ENCODE measurements at places on chromosomes 6 and 20.

- DNase-seq = no peak
Observed at GRCh38 chr6:17940151-17940792, 47.2 kb downstream of the KIF13A start.

DNA sequence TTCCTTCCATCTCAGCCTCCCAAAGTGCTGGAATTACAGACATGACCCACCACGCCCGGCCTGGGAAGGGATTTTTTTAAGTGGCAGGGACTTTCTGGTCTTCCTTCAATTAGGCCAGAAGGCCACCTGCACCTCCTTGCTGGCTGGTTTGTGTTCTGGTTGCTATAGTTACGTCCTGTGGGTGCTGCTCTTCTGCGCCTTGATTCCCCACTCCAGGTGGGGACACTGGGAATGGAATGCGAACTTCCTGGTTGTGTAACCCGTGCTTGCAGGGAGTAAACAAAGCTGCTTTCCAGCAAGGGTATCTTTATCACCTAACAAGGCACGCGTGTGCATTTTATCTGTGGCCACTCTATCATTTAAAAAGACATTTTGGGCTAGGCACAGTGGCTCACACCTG, 117.7 kb downstream of the PLEKHG1 start:
- DNase-seq = no peak

GRCh38 chr20:4844751-4845465, 123.2 kb downstream of the PRND start:
- peak; percentile 81 for DNase-seq

DNA sequence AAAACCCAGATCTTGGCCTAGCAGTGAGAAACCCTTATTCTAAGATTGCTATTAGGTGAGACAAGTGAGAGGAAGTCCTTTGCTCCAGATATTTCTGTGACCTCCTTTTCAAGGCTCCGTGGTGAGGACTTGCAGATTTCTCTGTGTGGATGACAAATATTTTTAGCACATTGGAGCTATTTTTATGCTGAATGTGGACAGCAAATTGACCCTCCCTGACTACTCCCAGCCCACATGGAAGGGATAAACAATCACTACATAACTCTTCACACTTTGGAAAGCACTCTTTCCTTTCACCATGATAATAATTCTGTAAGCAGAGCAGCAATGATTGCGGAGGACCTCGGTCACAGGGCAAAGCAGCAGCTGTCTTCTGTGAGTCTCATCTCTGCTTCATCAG, 88.0 kb upstream of the ADGRF1 start:
- DNase-seq = no peak

- DNase-seq = no peak
Observed at GRCh38 chr6:39516471-39516870, 194.0 kb upstream of the KCNK16 start.

- DNase-seq = no peak
Observed at GRCh38 chr20:4009309-4009708, 6.0 kb downstream of the RNF24 start.

DNA sequence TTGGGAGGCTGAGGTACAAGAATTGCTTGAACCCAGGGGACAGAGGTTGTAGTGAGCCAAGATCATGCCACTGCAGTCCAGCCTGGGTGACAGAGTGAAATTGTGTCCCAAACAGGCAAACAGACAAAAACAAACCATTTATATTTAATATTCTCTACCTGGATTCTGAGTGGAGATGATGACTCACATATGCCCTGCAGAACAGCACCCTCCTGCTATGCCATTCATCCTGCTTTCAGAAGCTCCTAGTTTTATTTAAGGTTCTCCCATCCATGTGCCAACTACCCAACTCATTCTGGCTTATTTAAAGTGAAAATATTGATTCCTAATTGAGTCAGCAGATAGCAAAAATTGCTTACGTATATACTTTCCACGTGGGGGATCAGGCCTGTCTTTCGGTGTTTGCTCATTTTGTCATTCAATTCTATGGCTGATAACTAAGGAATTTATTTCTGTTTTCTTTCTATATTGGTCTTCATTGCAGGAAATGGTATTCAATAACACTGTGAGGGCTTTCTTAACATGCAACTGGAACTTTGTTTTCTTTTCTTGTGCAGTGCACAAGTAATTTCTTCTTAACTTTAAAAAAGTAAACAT, 459.1 kb upstream of the JAG1 start:
- DNase-seq = no peak

DNA sequence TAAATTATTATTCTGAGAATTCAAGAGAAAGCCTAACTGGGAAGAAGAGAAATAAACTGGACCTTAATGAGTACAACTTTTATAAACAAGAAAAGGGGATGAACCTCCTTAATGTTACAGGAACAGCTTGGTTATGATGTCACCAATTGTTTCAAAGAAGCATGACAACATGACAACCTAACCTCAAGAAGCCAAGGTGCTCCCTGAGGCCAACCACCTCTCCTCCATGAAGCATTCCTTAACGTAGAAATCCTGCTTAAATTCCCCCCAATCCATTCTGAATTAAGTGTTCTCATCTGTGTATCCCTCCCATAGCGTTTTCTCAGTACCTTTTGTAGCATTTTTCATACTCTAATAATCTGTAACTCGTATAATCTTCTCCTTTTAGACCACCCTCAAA, 1.7 kb downstream of the HBS1L start:
- DNase-seq = no peak

DNA sequence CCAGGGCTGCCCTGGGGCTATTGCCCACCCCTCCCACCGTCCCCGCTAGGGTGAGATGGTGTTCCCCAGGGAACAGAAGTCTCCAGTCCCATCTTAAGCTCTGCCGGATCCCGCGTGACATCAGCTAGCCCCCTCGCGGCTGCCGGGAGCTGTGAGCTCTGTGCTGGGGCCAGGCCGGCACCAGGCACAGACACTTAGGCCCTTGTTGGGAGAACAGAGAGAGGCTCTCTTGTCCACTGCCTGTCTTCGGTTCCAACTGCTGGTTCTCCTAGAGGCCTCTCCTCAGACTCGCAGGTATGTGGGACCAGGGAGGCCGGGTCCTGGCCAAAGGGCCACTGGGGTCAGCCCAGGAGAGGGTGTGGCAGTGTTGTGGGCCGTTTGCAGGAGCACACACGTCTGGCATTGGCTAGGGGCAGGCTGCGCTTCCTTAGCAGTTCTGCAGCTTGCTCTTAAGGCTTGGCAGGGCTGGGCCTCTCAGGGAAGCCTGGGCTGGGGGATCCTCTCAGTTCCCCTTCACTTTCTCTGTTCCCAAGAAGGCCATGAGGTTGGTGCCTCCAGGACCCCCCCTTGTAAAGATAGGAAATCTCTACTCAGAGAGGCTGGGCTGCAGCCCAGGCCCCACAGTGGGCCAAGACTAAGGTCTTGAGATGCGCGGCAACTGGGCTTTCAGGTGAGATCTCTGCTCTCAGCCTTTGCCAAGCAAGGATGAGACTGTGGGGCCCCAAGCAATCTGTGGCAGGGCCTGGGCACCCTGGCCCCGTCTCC, 6.3 kb downstream of the SGK2 start:
- no peak for DNase-seq

- no peak for DNase-seq
Observed at GRCh38 chr6:37689381-37689780, 8.3 kb downstream of the MDGA1 start.

DNA sequence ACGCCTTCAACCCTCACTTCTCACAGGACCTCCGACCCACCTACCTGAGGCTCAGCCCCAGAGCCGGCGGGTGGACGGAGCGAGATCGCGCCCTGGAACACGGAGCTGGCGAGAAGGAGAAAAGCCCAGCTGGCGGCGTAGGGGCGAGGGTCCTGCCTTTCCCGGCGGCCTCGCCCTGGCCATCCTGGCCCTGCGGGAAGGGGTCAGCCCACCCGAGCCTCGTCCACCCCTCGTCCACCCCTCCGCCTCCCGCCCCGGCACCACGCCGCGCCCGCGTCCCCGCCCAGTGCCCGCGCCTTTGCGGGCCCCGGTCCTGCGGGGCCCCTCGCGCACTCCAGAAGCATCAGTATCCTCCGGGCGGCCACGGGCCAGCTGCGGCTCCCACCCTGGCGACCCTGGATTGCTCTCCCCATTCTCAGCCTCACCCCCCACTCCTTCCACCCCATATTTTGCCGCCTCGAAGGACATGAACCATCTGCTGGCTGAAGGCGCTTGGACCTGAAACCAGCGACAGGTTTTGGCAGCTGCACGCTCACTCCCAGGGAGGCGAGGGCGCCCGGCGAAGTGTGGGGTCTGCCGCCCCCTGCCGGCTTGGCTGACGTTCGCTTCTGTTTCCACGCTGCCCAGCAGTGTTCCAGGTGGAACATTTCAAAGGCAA, 65.1 kb downstream of the PLG start:
- no peak for DNase-seq

- no peak for DNase-seq
Observed at GRCh38 chr6:30157999-30158398, 3.0 kb downstream of the TRIM10 start.

- no peak for DNase-seq
Observed at GRCh38 chr20:44079291-44079690, 107.7 kb downstream of the JPH2 start.

GRCh38 chr6:11482616-11483015, 54.9 kb upstream of the TMEM170B start:
- DNase-seq = no peak

- DNase-seq = no peak
Observed at GRCh38 chr6:154535147-154535546, 24.7 kb upstream of the CNKSR3 start.

DNA sequence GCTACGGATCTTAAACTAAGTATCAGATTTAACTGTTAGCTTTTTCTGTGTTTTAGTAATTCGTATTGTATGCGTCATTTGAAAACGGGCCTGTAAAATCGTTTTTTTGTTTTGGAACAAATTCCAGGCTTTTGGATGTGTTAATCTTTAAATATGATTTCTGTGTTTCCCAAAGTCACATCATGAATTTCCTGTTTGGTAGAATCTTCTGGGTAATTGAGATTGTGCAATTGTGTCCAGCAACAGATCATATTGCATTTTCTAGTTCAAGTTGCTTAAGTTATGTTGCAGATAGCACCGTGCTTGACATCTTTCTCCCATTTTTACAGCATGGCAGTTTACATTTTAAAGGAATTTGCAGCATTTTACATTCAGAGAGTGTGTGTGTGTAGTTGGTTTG, 1.9 kb downstream of the MAPK14 start:
- DNase-seq = peak; percentile 75

GRCh38 chr6:30394139-30394538, 49.2 kb downstream of the RPP21 start:
- no peak for DNase-seq

DNA sequence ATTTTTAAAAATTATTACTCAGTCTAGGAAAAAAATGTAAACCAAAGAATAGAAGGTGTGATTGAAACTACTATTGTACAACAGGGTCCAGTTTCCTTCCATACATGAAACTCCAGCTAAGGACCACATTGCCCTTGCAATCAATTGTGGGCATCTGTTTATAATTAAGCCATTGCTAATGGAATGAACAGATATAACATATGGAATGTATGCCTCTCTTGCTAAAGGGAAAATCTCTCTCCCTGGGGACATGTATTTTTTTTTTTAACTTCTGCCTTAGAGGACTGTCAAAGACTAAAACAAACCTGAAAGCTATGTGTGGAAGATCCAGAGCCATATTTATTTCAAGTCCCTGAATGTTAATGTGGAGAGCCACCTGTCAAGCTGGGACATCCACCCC, 336.8 kb upstream of the MANEA start:
- DNase-seq = no peak

GRCh38 chr20:19026121-19026878, 186.1 kb upstream of the SLC24A3 start:
- DNase-seq = no peak

- DNase-seq = no peak
Observed at GRCh38 chr6:679282-679681, 13.7 kb downstream of the EXOC2 start.

GRCh38 chr20:45867819-45868176, 10.4 kb downstream of the ZSWIM3 start:
- no peak for DNase-seq

DNA sequence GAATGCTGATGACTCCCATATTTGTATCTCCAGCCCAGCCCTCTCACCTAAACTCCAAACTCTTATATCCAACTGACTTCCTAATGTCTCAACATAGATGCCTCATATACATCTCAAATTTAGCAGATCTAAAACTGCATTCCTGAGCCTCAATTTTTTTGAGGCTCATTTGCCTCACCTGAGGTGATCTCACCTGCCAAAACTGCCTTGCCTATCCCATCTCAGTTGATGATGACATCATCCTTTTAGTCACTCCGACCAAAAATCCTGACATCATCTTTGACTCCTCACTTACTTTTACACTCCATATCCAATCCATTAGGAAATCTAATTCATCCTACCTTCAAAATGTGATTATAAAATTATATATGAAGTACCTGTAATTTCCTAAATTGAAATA, 25.6 kb upstream of the SLPI start:
- no peak for DNase-seq

DNA sequence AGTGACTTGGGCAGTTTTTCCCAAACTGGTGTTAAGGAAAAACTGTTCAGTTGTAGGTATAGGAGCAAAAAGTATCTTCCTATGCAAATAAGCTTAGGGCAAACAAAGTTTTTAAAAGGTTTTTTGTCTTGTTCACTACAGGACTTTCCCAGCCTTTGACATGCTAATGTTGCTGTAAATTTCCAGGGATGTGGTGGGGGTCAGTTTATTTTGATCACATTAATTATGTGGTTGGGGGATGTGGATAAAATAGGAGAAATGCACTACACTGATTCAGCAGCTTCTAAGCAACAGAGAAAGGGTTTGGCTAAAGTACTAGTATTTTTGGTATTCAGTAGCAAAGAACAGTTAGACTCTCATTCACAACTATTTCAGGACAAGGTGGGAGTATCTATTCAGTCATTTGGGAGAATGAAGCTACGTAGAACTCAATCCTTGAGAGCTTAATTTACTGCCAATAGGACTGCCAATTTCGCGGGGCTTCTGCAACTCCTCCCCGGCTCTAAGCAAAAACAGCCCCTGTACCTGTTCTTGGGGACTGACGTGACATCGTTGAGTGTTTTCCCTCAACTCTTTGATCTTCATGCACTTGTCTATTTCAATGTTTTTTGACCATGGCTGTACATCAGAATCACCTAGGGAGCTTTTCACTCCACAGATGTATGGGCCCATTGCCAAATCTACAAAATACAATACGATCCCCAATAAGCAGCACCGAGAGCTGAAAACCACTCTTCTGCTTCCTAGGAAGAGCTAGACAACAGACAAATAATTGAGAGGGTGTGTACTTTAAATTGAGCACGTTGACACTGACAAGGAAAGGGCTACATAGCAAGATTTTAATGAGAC, 94.8 kb upstream of the NHSL1 start:
- no peak for DNase-seq

DNA sequence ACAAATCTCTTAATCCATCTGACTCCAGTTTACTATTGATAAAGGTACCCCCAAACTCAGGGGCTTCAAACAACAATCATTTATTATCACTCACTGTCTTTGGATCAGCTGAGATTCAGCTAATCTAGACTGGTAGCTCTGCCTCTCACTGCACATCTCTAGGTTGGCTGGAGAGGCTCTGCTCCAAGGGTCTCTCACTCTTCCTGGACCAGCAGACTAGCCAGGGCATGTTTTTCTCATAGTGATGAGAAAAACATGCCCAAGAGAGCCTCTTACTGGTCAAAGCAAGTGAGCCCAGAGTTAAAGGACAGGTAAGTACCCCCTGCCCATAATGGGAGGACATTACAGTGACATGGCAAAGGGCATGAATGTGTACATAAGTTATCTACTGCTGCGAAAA, 115.1 kb upstream of the BEND3 start:
- DNase-seq = no peak

GRCh38 chr6:33856655-33857054, 52.9 kb upstream of the MLN start:
- peak; percentile 45 for DNase-seq

GRCh38 chr20:43969028-43969447, 54.4 kb downstream of the TOX2 start:
- no peak for DNase-seq

All from GF-D8 (cell line).